ENCODE measurements at places on chromosomes 11 and 22.

- DNase-seq = no peak
Observed at GRCh38 chr11:109821511-109821910, 271.7 kb upstream of the ZC3H12C start.

- no peak for DNase-seq
Observed at GRCh38 chr11:61128947-61129638, 26.8 kb downstream of the CD5 start.

DNA sequence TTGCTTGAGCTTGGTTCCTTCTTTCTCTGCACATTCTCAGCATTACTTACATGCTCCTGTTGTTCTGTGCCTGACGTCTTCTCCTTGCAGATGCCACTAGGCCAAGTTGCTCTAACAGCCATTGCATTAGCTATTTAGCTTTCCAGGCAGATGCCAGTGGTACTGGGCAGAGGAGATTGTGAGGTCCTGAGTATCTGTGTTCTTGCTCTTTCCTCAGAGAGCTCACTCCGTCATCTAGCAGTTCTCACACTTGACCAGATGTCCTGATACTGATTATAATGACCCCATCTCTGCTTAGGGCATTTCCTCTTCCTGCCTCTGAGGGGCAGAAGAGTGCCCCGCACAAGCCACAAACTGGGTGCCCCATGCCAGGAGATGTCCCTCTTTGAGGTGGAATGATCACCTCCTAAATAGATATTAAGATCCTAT lies 30.7 kb downstream of the ARHGAP1 start:
- no peak for DNase-seq

- no peak for DNase-seq
Observed at GRCh38 chr11:134466156-134466555, 54.1 kb upstream of the B3GAT1 start.

DNA sequence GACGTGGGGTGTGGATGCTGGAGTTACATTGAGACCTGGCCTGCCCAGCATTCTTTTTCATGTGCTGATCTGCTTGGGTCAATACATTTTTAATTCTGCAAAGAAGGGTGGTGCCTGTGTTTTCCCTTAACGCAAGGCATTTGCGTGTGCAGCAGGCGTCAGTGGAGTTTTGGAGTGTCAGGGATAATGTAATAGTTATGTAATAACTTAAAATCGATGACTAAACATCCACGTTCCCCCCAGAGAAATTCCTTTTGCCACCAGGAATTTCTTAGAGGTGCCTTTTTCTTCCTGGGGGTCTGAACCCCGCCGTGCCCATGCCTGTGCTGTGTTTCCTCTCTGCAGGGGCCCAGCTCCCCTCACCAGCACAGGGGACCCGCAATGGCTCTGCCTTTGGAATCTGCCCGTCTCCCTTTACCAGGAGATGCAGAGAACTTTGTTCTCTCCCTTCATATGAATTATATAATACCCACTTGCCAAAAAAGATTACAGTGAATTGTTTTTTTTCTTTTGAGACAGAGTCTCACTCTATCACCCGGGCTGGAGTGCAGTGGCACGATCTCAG lies 62.6 kb downstream of the TBC1D22A start:
- DNase-seq = no peak

- DNase-seq = no peak
Observed at GRCh38 chr11:131644204-131644795, 273.9 kb downstream of the NTM start.

GRCh38 chr11:47225552-47226400 lies 11.0 kb downstream of the DDB2 start:
- DNase-seq = no peak

- no peak for DNase-seq
Observed at GRCh38 chr11:128236506-128237498, 350.6 kb downstream of the ETS1 start.

GRCh38 chr11:69859275-69859934 lies 40.2 kb upstream of the FGF3 start:
- no peak for DNase-seq

- no peak for DNase-seq
Observed at GRCh38 chr11:75826461-75827230, 11.6 kb downstream of the UVRAG start.

- no peak for DNase-seq
Observed at GRCh38 chr22:45774001-45774670, 102.5 kb downstream of the ATXN10 start.

DNA sequence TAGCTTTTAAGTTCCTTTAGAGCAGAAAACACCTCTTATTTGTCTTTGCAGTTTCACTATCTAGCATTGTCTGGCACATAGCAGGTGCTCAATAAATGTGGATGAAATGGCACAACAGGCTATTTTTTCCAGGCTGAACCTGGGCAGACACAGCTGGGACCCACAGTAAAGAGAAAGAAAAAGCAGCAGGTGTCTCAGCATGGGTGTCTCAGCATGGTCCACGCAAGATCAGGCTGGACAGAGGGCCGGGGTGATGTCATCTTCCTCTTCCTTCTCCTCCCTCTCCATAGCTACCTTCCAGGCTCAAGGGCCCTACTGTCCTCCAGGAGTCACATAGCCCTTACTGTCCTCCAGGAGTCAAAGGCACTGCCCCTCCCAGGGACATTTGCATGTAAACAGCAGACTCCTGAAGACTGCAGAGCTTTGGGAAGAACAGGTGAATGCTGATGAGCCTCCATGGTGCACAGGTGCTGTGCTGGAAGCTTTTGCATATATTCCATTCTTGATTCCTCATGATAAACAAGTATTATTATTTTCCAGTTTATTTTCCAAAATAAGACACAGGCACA lies 65.2 kb downstream of the DSCAML1 start:
- DNase-seq = no peak

- no peak for DNase-seq
Observed at GRCh38 chr11:35610631-35611030, 7.6 kb upstream of the FJX1 start.

- no peak for DNase-seq
Observed at GRCh38 chr11:104772806-104773241, 125.4 kb downstream of the CASP12 start.

GRCh38 chr11:125171974-125172373 lies 7.4 kb downstream of the PKNOX2 start:
- DNase-seq = no peak

GRCh38 chr22:25645266-25645665 lies 80.8 kb downstream of the GRK3 start:
- no peak for DNase-seq

- DNase-seq = no peak
Observed at GRCh38 chr11:115084231-115084630, 405.9 kb downstream of the NXPE2 start.

DNA sequence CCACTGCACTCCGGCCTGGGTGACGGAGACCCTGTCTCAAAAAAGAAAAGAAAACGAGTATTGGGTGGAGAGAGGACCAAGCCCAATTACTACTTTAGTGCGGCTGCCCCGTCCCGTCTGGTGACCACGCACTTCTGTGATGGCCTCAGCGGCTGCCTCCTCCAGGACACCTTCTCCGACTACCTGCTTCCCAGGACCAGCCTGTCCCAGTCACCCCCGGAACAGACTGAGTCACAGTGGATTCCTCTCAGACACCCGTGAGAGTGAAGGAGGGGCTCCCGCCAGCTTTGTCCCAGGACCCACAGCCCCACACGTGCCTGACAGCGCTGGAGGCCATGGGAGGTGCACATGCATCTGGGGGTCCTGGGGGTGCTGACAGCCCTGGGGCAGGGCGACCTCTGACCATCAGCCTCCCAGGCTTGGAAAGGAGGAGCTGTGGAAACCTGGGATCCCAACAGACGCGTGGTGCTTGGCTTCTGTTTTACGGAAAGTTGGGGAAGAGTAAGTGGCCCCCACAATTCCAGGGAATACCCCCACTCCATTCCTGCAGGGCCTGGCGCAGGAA lies 4.8 kb downstream of the DRD4 start:
- DNase-seq = no peak

DNA sequence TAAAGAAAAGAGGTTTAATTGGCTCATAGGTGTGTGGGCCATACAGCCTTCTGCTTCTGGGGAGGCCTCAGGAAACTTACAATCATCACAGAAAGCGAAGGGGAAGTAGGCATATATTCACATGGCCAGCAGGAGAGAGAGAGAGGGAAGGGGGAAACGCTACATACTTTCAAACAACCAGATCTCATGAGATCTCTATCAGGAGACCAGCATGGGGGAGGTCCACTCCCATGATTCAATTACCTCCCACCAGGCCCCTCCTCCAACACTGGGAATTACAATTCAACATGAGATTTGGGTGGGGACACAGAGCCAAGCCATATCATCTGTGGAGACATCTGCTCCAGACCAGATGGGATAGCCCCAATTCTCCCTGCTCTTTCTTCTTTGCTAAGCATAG lies 866.0 kb downstream of the BRD1 start:
- DNase-seq = no peak

GRCh38 chr11:62705413-62705812 lies 1.8 kb downstream of the BSCL2 start:
- no peak for DNase-seq

DNA sequence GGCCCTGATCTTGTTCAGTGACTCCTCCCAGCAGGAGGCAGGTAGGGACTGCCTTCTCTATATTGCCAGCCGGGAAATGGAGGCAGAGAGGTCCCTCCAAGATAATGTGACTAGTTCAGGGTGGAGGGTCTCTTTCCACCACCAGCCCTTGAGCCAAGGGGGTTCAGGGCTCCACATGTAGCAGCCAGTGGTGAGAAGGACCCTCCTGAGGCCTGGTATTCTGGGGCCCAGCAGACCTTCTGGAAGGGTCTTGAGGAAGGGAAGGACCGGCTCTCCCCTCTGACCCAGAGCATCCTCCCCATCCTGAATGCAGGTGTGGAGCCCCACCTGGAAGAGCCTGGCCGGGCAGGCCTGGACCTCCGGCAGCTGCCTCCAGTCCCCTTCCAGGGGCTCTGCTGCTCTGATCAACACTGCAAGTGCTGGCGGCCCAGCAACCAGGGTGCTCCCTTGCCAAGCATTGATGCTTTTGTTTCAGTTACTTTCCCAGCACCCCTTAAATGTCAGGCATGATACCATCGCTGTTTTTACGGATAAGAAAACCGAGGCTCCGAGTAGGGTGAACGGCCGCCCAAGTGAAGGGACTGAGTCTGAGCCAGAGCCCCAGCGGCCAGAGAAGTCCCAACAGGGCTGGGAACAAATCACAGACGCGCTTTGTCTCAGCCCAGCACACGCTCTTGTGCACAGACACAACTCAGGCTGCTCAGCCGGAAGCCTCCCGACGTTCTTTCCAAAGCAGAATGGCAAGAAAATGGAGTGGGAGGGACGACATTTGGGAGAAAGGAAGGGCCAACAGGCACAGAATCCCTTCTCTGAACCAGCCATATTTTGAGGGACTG lies 38.8 kb downstream of the DKK3 start:
- no peak for DNase-seq

DNA sequence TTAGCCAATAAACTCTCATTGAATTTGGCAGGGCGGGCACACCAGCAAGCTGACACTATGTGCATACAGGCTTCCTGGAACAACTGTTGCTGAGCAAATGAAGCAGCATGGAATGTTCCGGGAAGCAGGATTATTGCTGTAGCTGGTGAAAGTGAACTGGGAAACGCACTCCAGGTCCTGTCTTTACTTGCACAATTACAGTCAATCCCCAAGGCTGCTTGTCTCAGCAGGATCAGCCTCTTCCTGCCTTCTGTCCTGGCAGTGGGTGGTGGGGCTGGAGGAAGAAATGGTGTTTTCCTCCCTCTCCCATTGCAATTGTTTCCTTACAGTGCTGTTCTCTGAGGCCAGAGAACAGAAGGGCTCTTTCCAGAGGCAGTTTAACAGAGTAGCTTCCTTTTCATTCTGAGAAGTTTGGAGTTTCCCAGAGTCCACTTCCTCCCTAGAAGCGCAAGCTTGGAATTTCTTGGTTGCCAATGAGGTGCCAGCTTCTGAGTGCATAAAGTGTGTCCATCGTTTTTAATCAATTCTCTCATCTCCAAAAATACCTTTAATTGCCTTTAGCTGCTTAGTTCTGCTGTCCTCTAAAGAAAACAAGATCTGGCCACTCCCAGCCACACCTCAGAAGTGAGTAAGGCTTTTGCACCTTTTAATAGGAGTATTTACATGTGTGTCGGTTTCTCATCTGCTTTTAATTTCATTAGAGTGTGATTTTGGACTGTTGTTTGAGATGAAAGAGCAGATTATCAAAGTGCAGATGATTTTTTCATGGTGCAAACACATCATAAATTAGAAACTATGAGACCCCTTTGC lies 19.9 kb downstream of the CD44 start:
- DNase-seq = no peak

GRCh38 chr11:14891143-14892035 lies 642 bp downstream of the CYP2R1 start:
- peak; percentile 74 for DNase-seq

DNA sequence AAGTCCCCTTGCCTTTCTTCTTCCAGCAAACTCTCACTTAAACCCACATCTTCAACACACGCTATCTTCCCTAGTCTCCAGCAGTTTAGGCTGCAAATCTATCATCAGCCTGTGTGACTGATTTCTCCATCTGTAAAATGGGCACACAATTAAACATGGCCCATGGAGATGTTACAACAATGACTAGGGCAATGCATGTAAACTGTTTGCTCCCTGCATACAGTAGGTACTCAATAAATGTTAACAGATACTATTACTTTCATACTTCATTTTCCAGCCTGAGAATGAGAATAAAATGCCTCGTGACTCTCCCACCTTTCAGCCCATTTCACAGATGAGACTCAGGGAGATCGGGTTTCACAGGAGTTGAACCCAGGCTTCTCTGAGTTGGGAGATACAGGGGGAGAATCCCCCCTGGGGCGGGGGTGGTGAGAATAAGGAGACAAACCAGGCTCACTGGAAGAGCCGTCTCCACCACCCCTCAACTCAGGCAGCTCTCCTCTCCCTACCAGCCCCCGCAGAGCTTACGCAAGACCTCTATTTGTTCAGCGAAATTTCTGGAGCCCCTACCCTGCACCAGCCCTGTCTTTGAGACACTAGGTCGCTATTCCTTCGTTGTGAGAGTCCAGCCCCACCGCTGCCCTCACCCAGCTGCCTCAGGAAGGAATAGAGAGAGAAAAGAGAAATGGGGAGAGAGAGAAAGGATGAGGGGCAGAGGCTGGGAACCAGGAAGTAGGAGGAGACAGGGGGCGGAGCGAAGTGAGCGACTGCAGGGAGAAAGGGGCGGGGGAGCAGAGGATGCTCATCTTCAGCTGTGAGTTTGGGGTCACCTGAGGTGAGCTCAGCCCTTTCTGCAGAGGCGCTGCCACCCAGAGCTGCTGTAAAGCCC lies 42.1 kb upstream of the KLHL35 start:
- DNase-seq = peak; percentile 30

DNA sequence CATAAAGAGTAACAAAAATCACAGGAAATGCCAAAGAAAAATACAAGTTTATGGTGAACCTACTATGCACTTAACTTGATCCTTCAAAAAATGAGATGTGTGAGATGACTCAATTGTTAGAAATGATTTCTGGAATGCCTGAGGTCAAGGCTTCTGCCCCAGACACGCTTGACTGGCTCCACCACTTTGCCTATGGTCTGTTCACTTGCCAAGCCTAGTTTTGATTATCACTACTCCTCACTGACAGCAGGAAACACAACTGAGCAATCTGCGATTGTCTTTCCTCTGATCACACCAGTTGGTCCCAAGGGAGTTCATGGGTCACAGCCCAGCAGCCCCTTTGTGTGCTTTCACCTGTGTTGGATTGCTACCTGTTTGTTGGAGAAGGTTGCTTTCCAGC lies 20.6 kb upstream of the PRDM10 start:
- no peak for DNase-seq

Measured in T-helper 22 cell (primary cell).